Calu3 (cell line): ENCODE measurements at places on chromosomes 11 and 22. TPM values are rescaled to one million over a fixed set of nuclear protein-coding genes. Genes with fewer than 3 reads are reported as not detected.
A peak's percentile ranks its signal among the peaks of the same experiment; 100 is the strongest.

Gene TRIM51
- not detected in 2 replicates for total RNA-seq

Gene OR52H1
- total RNA-seq = not detected in 2 replicates

Gene PIH1D2
- total RNA-seq = 1.6 and 2.2 TPM in 2 replicates

Gene MS4A3
- total RNA-seq = not detected in 2 replicates

Gene RTL10
- 26.2 and 28.7 TPM in 2 replicates for total RNA-seq

Gene SGSM1
- total RNA-seq = 0.07 and 0.20 TPM in 2 replicates

Gene RRM1
- 80.2 and 83.2 TPM in 2 replicates for total RNA-seq

DNA sequence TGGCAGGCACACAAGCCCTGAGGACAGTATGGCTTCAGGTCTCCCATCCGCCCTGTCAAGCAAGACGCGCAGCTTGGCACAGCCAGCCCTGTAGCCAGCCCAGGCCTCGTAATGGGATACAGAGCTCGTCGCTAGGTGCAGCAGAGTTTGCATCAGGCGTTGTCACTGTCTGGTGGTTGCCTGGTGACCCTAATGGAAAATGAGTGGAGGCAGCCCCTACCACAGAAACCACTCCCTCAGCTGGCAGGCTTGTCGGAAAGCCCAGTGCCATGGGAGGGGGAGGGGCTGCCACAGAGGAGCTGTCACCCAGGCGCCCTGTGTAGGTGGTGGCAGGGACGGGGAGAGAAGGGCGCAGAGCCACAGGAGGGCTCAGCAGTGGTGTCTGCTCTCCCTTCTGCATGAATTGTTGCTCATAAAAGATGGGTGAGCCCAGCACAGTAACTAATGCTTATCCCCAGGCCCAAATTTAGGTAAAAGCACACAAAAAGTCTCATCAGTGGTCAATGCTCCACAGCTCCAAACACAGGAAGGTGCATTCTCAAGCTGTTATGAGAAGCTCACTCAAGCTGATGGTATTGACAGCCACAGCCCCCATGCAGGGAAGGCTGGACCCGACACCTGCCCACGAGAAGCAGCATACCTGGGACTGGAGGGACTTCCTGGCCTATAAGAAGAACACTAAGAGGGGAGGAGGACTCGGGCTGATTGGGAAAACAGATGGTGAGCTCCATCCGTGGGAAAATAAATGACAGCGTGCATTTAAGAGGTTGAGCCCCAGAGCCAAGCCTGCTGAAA lies 164.6 kb downstream of the ETS1 start:
- DNase-seq = no peak

DNA sequence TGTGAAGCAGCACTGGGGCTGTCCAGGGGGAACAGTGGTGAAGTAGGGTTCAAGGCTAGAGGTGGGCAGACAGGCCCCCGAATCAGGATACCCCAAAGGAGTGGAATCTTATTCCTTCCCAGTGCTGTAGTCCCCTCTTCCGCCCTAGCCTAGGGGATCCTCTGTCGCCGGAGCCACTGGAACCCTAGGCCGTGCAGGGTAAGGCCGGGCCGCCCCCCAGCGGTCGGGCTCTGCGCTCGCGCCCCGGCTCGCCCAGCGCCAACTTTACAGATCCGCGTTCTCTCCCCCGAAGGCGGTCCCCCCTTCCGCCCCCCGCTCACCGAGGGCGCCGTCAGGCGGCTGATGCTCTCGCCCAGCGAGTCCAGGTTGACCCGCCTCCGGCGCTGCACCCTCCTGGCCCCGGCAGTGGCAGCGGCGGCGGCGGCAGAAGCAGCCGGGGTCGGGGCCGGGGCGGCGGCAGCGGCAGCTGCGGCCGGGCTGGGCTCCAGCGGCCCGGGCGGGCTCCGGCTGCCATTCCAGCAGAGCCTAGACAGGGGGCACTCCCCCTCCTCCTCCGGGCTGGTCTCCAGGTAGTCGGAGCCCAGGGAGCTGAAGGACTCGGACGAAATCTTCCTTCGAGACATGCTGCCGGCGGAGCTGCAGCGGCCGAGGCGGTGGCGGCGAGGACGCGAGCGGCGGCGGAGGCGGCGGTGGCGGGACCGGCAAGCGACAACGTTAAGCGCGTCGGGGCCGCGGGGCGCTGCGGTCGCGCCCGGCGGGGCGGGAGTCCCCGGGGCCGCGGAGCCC lies 650 bp downstream of the GUCY1A2 start:
- DNase-seq = peak; percentile 40

- no peak for DNase-seq
Measured at GRCh38 chr22:50053861-50054260, 4.2 kb downstream of the TTLL8 start.

DNA sequence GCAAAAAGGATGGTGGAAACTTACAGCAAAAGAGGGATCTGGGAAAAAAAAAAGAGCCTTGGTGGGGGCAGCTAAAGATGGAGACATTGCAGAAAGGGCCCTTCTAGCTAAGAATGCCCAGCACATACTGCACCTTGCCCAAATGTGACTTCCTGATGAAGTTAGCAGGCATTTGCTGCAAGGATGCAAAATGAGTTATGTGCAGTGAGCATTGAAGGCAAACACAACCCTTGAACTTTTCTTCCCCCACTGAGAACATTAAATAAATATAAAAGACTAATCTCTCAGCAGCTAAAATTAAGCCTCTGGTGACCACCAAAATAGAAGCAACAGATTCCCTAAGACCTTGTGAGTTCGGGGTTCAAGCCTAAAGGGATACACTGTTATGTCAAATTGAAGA lies 129.9 kb downstream of the ARL14EP start:
- DNase-seq = no peak

DNA sequence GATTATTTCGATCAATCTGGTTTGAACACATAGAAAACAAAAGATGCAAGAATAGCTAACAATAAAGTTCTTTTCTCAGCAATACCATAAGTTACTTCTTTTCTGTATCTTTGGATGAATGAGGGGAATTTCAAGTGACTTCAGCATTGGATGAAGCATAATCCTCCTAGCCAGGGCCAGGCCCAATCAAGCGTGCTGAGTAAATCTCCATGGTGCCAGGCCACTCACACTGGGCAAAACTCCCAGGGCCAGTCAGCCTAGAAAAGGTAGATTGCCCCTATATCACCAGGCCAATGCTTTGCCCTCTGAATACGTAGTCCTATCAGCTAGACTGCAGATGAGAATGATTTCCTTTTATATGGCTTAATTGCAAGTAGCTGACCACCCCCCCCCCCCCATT lies 6.0 kb downstream of the CNTF start:
- no peak for DNase-seq

- DNase-seq = no peak
Measured at GRCh38 chr11:84590106-84590505, 1037.0 kb downstream of the DLG2 start.

- DNase-seq = no peak
Measured at GRCh38 chr11:102118937-102119336, 8.7 kb downstream of the YAP1 start.

- no peak for DNase-seq
Measured at GRCh38 chr22:38728871-38729796, 23.4 kb downstream of the GTPBP1 start.

- no peak for DNase-seq
Measured at GRCh38 chr22:38276166-38276565, 3.4 kb upstream of the TMEM184B start.

DNA sequence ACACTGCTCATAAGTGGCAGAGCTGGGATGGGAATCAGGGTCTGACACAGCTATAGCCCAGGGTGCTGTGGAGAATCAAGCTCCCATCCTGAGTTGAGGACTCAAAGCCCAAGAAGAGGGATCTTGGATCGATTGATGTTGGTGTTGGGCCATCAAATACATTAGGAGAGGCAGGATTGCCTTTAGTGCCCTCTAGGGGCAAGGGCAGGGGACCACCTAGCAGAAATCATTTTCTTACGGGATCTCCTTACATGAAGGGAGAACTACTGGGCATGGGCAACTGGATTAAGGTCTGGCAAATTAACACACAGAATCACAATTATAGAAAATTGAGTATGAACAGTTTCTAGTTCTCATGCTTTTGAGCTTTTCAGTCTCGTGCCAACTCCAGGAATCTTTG lies 24.9 kb upstream of the EMSY start:
- DNase-seq = peak; percentile 12

- DNase-seq = no peak
Measured at GRCh38 chr11:102829316-102830000, 14.0 kb downstream of the MMP3 start.

GRCh38 chr11:64094463-64095260 lies 58.9 kb downstream of the FLRT1 start:
- DNase-seq = peak; percentile 81

- DNase-seq = no peak
Measured at GRCh38 chr22:46056546-46057245, 79.7 kb upstream of the WNT7B start.

- DNase-seq = peak; percentile 96
Measured at GRCh38 chr11:68146010-68146540, 24.9 kb upstream of the CHKA start.

GRCh38 chr11:90630176-90630575 lies 407.3 kb upstream of the CHORDC1 start:
- DNase-seq = no peak

DNA sequence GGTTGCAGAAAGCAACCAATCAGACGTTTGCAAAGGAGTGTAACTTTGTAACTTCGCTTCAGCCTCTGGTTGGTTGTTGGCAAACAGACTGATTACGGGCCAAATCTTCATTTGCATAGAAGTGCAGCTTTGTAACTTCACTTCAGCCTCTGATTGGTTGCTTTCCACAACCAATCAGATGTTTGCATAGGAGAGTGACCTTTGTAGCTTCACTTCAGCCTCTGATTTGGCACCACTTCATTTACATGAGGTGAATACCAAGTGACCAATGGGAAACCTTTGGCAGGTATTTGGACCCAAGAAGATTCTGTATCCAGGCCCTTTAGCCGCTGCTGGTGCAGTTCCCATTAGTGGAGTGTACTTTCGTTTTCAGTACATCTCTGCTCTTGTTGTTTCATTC lies 16.0 kb downstream of the USP47 start:
- DNase-seq = peak; percentile 23
